ENCODE measurements at places on chromosomes 3 and 15.
A peak's percentile ranks its signal among the peaks of the same experiment; 100 is the strongest.

DNA sequence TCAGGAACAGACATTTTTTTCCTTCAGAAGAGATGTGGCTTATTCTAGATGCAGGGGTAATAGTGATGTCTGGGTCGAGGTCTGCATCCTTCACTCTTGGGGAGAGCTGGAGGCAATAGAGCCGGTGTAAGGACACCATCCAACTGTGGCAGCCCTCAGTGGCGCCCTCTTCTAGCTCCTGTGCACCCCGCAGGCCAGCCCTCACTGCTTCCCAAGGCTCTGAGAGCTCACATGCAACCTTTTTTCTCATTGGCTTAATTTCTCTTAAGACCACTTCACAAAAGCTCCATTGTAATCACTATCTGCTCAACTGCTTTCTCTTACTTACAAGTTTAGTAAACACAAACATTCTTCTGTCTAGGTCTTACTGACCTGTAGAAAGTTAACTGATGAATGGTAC is 3.9 kb upstream of the VPS8 start:
- no peak for DNase-seq

- peak; percentile 79 for DNase-seq
Observed at GRCh38 chr3:45092132-45093031, 53.8 kb downstream of the CDCP1 start.

GRCh38 chr3:25964141-25964540 is 174.3 kb downstream of the OXSM start:
- DNase-seq, result no peak

DNA sequence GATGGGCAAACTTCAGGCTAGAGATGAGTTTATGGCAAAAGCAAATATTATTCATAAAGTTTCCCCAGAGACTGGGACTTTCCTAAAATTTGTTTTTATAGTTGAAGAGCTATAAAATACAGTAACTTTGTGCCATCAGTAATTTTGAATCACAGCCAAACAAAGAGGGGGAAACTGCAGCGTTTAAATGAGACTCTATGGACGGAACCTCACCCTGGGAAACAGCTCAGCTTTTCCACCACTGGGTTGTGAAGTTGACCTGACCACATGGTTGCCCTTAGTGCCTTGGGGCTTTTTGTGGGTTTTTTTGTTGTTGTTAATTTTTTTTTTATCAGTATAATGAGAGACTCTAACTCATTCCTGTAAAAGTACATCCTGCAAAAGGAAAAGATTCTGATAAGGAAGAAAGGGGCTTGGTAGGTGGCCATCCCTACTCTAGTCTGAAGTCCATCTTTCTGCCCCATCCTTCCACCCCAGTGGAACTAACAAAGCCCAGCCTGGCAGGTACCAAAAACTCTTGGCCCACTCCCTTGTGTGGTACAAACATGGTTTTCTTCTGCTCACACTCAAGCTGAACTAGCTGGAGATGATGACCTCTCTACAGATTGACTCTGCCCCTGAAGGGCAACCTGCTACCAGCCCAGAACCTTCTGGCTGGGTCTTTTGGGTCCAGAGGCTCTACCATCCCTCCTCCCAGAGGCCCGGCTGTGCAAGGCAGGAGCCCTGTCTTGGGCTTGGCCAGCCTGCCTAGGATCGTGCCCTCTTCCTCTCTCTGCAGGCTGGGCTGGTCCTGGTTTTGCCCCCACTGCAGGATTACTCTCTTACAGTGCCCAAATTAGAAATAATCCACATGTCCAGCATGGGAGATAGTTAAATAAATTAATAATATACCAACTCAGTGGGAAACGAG is 41.2 kb downstream of the RLBP1 start:
- no peak for DNase-seq

DNA sequence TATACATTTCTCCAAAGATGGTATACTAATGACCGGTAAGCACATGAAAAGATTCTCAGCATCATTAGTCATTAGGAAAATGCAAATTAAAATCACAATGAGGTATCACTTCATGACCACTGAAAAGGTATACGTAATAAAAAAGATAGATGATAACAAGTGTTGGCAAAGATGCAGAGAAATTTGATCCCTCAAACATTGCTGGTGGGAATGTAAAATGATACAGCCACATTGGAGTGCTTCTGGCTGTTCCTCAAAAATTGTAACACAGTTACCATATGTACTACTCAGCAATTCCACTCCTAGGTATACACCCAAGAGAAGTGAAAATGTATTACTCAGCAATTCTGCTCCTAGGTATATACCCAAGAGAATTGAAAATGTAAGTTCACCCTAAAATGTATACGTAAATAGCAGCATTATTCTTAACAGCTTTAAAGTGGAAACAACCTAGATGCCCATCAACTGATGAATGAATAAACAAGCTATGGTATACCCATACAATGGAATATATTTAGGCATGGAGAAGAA is 25.0 kb upstream of the KY start:
- DNase-seq, result no peak

GRCh38 chr3:89250742-89251141 is 143.3 kb downstream of the EPHA3 start:
- DNase-seq, result no peak

DNA sequence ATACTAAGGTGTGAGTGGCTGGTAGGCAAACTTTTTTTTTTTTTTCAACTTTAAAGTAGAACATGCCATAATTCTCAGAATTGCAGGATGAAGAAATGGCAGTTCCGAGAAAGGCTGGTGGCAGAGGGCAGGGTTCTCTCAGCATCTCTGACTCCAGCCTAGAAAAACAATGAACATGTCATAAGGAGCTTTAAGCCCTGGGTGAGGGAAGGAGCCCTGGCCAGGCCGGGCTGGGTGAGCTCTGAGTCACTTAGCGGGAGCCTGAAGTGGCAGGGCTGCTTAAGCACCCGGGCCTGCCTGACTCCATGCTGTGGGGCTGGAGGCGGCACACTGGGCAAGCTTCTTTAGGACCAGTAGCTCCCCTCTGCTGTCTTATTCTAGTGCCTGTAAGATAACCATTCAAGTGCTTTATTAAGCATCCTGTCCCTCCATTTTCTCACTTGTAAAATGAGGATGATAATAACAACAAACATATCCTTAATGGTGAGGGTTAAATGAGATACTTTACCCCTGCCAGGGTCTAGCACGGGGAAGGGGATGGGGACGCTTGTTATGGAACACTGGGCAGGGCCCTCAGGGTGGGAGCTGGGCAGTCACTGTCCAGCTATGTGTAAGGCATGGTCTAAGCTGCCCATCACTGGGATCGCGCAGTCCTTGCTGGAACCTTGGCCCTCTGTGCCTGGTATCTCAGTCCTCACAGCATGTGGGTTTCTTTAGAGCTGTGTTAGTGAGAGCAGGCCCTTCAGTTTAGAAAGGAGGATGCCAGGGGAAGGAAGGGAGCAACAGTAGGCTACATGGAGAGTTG is 18.4 kb downstream of the SMAD6 start:
- no peak for DNase-seq

- DNase-seq, result no peak
Observed at GRCh38 chr3:182713743-182714517, 79.4 kb upstream of the ATP11B start.

DNA sequence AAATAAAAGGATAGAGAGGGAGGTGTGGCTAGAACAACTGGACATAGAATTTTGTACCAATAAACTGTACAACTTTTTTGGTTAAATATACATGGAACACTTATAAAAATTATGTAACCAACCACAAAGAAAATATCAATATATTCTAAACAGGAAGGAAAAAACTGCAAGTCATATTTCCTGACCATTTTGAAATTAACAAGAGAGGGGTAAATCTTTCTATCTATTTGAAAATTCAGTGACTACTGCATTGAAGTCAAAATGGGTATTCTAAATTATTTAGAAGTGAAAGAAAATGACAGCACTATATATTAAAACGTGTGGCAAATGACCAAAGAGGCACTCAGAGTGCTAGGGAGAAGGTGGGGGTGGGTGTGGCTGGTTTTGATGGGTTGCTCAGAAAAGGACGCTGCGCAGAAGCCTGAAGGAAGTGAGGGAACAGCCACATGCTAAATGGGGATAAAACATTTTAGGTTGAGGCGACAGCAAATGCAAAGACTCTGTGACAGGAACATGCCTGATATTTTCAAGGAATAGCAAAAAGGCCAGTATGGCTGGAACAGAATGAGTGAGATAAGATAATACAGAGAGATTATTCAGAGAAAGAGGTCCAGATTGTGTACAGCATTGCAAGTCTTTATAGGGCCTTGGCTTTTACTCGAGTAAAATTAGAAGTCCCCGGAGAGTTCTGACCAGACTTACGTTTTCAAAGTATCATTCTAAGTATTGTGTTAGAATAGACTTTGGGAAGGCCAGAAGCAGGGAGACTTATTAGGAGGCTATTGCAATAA is 41.1 kb downstream of the ERICH6 start:
- DNase-seq, result no peak

DNA sequence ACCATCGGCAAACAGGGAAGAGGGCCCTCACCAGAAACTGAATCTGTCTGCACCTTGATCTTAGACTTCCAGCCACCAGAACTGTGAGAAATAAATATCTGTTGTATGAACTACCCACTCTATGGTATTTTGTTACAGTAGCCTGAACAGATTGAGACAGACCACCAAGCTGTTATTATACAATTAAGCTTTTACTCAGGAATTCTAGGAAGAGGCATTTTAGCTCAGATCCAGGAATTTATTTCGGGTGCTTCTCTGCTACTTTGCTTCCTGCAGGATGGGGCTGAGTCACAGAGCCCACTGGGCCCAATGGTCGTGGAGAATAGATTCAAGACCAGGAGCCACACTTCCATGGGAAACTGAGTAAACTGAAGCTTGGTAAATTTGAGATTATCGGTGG is 145.5 kb upstream of the PFN2 start:
- no peak for DNase-seq

GRCh38 chr3:73530022-73530396 is 94.7 kb downstream of the PDZRN3 start:
- no peak for DNase-seq

DNA sequence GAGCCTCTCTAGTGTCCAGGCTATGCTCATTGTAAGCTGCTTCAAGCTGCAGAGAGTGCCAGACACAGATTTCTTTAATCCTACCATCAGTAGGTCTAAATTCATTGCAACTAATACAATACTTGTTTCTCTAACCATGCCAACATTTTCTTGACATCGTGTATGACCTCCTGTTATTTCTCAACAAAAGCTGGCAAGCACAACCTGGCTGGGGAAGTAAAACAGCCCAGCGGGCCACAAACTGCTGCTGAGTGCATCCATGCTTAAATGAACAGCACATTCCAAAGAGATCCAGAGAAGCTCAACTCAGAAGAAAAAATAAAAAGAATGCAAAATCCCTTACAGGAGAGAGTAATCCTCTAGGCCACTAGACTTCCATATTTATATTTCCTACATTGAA is 36.5 kb downstream of the GMNC start:
- no peak for DNase-seq

- DNase-seq, result no peak
Observed at GRCh38 chr3:52484680-52485461, 10.3 kb upstream of the STAB1 start.

DNA sequence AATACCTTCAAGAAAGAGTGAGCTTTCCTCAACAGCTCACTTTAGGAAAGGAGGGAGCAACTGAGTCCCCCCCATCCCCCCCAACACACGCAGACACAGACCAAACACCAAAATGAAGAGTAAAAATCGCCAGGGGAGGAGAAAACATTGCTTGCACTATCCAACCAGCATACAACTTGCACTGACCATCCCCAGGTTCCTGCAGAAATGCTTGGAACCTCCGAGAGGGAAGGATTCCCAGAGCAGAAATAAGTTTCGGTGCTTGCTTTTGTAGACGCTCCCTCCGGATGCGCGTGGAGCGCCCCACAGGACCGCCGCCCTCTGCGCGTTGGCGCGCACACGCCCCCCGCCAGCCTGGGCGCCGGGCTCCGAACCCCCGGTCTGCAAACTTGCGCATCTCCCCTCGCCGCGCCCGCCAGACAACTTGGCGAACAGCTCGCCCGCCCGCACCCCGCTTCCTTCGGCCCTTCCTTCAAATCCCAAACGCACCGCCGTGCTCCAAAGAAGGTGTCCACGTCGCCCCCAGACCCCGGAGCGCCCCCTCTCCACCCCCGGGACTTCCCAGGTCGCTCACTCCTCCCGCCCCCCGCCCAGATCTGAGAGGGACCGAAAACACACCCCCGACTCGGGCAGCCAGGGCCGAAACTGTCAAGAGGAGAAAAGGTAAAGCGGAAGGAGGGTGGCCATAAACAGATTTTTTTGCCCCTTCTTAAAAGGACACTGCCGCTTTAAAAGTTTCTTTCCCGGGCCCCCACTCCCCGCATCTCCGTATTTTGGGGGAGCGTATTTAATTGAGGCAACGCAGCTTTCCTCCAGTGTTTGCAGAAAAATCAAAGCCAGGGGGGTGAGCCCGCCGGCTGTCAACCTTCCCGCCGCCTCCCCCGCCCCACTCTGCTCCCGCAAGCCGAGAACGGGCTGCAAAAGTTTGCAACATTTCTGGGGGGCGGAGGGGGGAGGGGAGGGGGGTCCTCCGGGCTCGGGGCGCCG is 859 bp downstream of the RORA start:
- peak; percentile 16 for DNase-seq

GRCh38 chr3:195095035-195095703 is 175.8 kb downstream of the XXYLT1 start:
- DNase-seq, result no peak

DNA sequence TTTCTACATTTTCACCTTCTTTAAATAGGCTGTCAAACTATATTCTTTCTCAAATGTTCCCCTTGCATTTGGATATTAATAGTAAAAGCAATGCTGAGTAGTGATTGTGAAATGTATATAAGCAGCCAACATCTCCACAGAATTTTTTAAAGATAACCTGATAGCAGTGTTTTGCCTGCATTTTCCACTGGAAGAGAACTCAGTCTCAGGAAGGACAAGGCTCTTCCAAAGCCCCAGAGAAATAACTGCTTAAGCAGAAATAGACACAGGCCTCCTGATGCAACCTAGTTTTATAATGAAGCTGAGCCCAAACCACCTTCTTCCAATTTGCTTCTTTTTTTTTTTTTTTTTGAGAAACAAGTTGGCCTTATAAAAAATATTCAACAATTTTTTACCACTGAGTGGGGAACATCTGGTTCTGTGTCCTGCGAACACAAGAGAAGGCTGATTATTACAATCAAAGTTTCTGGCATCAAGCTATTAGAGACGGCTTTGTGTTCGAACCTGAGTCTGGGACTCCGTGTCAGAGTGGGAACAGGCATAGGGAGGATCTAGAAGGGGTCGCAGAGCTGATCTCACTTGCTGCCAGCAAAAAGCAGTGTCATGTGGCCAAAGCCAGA is 332.5 kb upstream of the TBL1XR1 start:
- no peak for DNase-seq

GRCh38 chr15:58010983-58011382 is 54.5 kb downstream of the ALDH1A2 start:
- no peak for DNase-seq

- peak; percentile 62 for DNase-seq
Observed at GRCh38 chr3:149393345-149394160, 16.1 kb upstream of the TM4SF1 start.
